ENCODE measurements at places on chromosomes 5 and 9. TPM values are rescaled to one million over a fixed set of nuclear protein-coding genes. Genes with fewer than 3 reads are reported as not detected.

DNA sequence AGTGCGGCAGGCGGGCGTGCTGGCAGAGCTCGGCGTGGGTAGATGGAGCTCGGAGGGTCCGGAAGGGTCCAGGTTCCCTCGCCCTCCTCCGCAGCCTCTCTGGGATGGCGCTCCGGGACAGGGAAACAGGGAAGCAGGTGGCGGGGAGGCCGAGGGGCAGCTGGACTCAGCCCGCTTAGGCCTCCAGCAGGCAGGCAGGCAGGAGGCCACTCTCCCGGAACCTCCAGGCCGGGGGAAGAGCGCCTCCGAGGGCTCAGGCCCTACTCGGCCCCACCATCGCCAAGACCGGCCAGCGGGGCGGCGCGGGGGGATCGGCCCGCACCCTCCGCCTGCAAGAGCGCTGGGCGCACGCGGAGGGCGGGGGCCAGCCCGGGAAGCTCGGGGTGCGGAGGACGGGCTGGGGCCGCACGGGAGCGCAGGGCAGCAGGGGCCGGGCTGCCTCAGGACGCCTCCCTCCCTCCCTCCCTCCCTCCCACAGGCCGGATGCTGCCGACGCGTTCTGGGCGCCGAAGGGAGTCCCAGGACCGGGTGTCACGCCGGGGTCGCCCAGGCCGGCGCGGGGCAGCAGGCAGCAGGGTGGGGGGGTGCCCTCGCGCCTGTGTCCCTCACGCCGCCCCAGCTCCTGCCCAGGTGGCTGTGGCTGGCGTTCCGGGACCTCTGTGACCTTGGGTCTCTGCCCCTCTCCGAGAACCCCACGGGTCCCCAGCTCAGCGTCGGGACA, 977 bp downstream of the MGAT4B start:
- DNase-seq: no peak

GRCh38 chr5:156147944-156148285, 179.0 kb upstream of the SGCD start:
- DNase-seq: no peak

DDX4 gene
- not detected for total RNA-seq

GRCh38 chr5:17794201-17794600, 159.9 kb downstream of the TAF11L14 start:
- DNase-seq: no peak

DRD1 gene
- total RNA-seq: not detected

DNA sequence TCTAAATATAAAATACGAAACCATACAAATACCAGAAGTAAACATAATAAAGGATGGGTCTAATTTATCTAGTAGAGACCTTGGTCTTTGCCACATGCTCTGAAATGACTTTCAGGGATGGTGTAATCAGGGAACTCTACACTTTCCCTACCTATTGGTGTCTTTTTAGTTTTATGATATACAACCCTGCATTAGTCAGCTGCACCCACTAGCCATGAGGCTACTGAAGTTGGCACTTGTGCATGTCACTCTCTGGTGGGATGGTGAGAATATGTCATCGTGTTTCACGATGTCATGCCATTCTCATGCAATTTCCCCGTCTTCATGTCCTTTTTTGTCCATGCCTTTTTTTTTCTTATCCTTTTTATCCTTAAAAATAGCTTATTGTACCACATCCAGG, 234.9 kb upstream of the ACTBL2 start:
- DNase-seq: no peak

EPB41L4B gene
- 0.93 TPM for total RNA-seq

DNA sequence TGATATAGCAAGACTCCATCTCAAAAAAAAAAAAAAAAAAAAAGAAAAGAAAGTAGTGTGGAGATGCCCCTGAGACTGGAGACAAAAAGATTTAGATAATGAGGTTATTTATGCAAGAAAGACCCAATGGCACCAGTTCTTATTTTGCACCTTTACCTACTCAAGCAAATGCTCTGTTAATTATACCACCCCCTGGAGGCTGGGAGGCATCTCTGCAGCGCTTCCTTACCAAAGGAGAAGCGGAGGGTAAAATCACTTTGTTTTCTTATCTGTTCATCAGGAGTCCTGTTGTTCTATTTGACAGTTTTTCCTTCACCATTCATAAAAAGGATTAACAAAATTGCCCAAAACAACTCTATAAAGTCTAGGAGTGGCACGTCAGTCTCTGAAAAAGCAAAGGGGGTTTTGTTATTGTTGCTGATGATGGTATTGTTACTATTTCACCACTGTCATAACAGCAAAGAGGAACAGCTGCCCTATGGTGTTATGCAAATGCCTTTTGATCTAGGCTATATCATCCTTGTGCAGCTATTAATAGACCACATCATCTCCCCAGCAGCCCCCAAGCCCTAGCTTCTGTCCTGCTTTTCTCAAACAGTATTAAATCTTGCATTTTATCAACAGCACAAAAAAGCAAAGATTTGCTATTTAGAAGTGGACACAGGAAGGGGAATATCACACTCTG, 174.0 kb downstream of the PALM2AKAP2 start:
- DNase-seq: no peak

- DNase-seq: no peak
These were observed 9.3 kb upstream of the SPINK13 start for GRCh38 chr5:148259288-148259687.

GRCh38 chr5:163548649-163549048, 43.2 kb downstream of the MAT2B start:
- no peak for DNase-seq

DNA sequence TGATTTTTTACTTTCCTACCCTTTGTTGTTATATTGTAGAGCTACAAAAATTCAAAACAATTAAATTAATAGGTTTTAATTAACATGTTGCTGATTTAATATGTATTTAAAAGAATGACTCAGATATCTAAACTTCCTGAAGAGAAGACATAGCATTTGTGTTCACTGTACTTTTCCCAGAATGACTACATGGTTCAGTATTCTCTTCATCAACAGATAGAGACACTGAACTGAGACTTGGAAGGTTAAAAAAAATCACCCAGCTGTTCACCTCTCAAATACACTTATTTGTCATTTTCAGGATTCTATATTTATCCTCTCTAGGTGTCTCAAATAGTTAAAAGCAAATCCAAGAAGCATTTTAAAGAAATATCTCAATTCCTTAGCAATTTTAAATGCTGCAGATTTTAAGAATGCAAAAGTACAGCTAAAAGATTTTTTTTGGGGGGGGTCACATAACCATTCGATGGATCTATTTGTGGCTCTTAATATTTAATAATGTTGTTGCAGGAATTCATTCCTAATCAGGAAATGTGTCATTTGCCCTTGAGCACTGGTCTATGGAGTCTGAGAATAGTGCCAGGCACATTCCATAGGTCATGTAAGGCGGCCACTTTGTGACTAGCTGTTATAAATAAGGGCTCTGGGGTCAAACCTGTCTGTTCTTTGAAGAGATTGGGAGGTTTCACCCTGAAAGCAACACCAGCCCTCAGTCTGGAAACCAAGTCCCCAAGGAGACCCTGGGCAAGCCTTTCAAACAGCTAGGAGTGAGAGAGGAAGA, 463.1 kb downstream of the NR2F1-AS1 start:
- no peak for DNase-seq

GAS1 gene
- total RNA-seq: 1.7 TPM

SLC45A2 gene
- total RNA-seq: not detected

DNA sequence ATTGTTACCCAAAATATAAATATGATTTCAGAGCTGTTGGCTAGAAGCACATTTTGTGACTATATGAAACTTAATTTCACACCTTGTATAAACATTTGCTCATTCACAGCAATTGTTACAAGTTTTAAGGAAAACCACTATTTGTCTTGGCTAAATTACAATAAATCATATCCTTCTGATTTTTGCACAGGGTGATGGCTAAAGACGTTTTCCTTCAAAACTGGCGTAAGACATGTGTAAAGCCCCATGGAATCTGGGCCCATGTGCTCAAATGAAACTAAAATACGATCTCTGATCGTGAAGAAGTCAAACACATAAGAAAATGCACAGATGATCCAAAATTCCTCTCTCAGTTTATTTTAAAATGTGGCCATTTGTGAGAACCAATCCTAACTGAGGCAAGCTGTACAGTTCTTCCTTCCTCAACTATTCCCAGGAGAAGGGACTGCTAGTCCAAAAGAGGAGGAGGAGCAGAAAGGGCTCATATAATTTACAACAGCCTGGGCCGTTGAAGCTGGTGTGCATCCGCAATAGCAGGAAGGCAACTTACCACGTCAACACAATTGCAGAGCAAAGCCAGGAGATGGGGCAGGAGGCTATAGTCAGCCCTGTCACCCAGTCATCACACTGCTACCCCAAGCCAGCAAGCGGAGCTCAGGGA, 98.4 kb downstream of the MED27 start:
- DNase-seq: no peak

- no peak for DNase-seq
These were observed 59.2 kb downstream of the AP3B1 start for GRCh38 chr5:78235289-78235688.

ERP44 gene
- 28.3 TPM for total RNA-seq

CCDC187 gene
- total RNA-seq: 0.07 TPM

HRH2 gene
- total RNA-seq: 0.88 TPM

GRCh38 chr9:101176384-101176783, 147.9 kb downstream of the PLPPR1 start:
- DNase-seq: no peak

DNA sequence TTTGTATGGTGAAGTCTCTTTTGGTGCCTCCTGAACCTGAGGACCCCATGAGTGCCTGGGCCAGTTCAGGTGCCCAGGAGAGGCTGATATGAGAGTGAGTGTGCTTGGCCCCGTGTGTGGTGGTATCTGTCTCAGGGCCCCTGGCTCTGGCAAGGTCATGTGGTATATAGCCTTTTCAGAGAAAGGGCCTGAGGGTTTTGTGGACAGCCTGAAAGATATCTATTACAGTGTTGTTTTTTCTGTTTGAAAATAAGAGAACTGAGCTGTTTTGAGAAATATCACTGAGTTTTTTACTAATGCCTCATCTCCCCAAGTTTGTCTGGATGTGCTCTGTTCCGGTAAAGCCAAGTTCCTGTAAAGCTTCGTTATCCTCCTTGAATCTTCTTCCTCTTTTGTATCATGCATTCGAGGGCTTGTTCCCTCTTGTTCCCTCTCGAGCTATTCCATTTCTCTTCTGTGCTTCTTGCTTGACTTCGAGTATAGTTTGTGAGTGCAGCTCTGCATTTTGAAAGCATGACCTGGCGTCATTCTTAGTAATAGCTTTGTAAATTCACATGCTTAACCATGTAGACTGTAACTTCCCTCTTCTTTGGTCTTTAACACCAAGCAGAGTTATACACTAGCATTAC, 122.3 kb downstream of the MAST4 start:
- no peak for DNase-seq

DNA sequence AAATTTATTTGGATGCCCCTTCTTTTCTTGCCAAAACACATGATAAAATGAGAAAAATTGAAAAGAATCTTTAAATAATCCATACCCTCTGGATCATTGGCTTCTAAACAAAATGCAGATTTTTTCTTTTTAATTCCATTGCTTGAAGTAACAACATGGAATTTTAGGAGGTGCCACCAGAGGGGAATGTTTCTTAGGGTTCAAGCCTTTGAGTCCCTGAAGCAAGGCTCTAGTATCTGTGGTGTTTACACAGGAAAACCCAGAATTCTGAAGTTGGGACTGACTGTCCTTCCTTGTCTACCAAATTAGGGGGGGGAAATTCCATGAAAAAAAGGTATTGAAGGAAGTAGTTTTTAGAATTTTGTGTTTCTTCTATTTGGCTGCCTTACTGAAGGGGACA, 69.4 kb downstream of the LMNB1 start:
- DNase-seq: no peak

DNA sequence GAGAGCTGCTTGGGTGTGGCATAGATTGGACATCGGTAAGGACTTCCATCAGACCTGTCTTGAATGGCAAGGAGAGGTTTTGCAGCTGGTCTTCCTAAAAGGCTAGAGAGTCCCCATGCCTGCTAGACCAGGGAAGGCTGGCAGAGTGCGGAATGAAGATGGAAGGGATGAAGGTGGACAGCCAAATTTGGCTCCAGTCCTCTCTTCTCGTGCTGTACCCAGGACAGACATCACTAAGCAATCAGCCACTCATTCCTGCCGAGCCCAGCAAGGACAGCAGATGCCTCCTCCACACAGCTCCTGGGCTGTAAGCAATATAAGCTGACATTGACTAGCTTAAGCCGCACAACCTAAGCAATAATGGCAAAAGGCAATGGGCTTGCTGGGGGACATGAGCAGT, 112.0 kb downstream of the OLFM1 start:
- no peak for DNase-seq

GRCh38 chr5:38607396-38607795, 51.0 kb upstream of the LIFR start:
- DNase-seq: no peak

GRCh38 chr9:137391411-137391754, 31.6 kb downstream of the EXD3 start:
- DNase-seq: no peak

COMMD10 gene
- 68.1 TPM for total RNA-seq

GRCh38 chr9:123061216-123061615, 27.7 kb downstream of the GPR21 start:
- no peak for DNase-seq

Measured in A172 (cell line).